Epithelial cell of prostate (primary cell): ENCODE measurements at places on chromosomes 2 and 18.

GRCh38 chr18:9760641-9761040 is 52.5 kb downstream of the RAB31 start:
- DNase-seq = no peak

- no peak for DNase-seq
These were observed 68.4 kb downstream of the NAB1 start for GRCh38 chr2:190717306-190717705.

- DNase-seq = no peak
These were observed 229.9 kb upstream of the DTNA start for GRCh38 chr18:34480162-34480700.

DNA sequence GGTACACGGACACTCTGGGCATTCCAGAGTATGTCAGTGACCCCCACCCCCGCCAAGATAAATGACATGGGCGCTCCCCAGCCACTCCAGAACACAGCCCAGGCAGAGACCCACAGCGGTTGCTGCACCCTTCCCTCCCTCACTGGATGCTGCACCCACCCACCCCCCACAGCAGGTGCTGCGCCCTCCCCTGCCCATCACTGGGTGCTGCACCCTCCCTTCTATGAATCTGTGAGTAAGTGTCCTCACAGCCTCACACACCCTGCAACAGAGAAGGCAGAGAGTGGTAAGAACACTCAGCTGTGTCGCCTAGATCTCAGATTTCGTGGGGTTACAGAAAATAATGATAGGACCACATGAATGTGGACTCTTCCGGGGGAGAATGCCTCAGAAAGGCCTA is 23.5 kb downstream of the CHMP1B start:
- no peak for DNase-seq

DNA sequence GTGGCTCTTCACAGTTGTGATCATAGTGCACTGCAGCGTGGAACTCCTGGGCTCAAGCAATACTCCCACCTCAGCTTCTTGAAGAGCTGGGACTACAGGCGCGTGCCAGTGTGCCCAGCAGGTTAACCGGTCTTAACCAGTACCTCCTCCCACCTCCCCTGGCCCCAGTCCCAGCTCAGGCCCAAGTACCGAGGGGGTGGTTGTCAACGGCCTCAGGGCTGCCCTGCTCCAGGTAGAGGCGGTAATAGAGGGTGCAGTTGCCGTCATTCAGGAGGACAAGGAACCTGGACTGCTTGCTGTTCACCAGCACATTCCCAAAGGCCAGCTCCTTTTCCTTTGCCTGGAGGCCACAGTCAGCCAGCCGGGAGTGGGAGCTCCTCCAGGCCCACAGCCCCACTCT is 19.7 kb downstream of the CFAP65 start:
- DNase-seq = no peak

DNA sequence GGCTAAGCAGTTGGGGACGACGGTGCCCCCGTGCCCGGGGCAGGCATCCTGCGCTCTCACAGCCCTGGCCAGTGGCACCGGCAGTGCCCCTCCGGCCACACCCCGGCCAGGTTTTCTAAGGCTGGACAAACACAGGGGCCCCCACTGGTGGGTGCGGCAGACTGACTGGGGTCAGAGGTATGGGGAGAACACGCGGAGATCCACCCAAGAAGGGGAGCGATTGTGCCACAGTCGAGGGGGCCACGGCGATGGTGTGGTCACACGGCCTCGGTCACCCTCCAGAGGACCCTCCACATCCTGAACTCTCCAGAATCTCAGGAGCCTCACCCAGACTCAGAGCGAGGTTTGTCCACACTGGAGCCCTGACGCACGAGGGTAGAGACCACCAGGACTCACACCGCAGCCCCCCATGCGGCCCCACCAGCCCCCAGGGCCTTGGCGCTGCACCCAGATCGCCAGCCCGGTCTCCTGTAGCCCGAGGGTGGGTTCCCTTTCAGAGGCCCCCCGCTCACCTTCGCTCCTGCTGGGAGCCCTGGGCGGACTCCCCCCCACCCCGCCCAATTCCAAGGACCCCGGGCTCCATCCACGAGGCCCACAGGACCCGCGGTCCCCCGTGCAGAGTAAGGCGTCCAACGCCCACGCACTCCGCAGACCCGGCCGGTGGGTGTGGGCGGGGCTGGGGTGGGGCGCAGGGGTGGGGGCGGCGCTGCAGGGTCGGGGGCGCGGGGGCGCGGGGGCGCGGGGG is 15.2 kb downstream of the PDCD1 start:
- DNase-seq = no peak

GRCh38 chr2:239948100-239948881 is 76.9 kb downstream of the NDUFA10 start:
- no peak for DNase-seq

GRCh38 chr2:29278966-29279365 is 163.8 kb downstream of the CLIP4 start:
- DNase-seq = no peak

DNA sequence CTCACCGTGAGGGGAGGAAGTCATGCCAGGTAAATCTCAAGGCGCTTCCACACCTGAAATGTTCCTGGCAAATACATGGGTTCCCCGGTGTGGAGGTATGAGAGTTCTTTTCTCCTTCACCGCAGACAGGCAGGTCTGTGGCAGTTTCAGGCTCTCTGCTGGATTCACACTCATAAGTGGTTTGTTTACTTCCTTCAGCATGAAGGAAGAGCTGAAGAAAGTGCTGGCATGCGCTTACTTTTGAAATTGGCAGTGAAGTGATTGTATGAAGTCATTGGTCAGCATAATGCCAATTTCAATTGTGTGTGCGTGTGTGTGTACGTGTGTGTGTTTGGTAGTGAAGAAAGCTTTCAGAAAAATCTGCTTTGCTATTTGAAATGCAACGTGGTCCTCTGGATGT is 43.4 kb downstream of the RNF144A start:
- DNase-seq = peak; percentile 29

- no peak for DNase-seq
These were observed 33.9 kb downstream of the FN1 start for GRCh38 chr2:215401896-215402379.

GRCh38 chr2:234478121-234478858 is 18.6 kb downstream of the ARL4C start:
- no peak for DNase-seq

- DNase-seq = no peak
These were observed 69.6 kb downstream of the HPCAL1 start for GRCh38 chr2:10372203-10372861.

DNA sequence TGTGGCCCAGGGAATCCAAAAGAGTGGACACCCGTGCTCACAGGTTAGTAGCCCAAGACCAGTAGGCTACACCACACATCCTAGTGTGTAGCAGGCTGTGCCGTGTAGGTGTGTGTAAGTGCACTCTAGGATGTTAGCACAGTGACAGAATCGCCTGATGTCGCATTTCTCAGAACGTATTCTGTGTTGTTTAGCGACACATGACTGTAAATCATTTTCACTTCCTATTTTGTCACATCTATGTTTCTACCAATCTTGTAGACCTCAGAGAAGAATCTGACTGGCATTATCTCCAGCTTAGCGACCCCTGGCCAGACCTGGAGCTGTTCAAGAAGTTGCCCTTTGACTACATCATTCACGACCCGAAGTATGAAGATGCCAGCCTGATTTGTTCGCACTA is 45.1 kb downstream of the NTSR2 start:
- no peak for DNase-seq

- DNase-seq = no peak
These were observed 18.9 kb upstream of the ASAP2 start for GRCh38 chr2:9187620-9188214.

GRCh38 chr2:156405586-156405985 is 30.6 kb upstream of the GPD2 start:
- DNase-seq = no peak

DNA sequence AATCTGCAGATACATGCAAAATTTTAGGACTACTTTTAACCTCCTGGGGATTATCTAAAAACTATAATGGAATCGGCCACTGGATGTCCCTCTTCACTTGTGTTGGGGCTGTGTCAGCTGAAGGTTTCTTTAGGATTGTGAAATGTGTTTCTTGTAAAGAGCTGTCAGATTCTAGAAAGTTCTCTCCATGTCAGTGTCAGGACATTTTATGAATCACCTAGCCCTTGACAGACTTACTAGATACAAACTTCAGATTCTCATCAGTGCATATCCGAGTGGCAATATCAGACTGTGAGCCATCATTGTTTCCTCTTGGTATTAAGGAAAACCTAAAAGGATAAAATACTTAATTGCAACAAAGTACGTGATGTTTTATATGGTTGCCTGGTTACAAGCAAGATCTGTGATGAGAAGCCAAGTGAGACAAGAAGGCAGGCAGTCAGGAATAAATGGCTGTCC is 107.3 kb downstream of the CPS1 start:
- no peak for DNase-seq

GRCh38 chr18:49041435-49042245 is 90.9 kb upstream of the SMAD7 start:
- no peak for DNase-seq

DNA sequence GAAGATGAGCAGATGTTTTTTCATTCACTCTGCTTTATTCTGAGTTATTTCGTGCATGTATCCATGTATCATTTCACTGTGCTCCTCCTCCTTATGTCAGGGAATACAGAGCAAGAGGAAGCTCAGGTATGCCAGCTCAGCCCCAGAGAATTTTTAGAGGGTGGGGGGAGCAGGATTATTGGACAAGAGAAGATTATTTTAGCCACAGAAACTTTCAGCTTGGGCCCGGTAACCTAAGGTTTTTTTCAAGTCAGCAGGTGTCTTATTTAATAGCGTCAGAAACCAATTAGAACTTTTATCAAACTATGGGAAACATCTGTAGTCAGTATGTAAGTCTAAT is 232.9 kb upstream of the SIX3 start:
- DNase-seq = no peak

- DNase-seq = no peak
These were observed 512 bp downstream of the FAP start for GRCh38 chr2:162242586-162243280.

DNA sequence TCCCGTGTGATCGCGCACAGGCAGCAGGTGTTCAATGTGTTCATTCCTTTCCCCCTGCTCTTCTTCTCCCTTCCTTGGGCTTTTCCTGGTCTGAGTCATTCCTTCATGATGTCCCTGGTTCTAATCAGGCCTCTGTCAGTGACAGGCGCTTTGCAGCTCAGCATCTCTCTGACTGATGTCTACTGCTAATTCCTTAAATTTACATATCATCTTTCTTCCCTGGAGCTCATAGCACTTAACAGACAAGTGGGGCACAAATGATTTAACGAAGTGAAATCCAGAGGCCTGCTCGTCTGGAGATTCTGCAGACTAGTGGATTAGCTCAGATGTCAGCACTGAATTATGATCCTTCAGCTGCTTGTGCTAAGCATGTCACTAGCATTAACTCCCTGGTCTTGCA is 77.9 kb downstream of the NRP2 start:
- DNase-seq = no peak

DNA sequence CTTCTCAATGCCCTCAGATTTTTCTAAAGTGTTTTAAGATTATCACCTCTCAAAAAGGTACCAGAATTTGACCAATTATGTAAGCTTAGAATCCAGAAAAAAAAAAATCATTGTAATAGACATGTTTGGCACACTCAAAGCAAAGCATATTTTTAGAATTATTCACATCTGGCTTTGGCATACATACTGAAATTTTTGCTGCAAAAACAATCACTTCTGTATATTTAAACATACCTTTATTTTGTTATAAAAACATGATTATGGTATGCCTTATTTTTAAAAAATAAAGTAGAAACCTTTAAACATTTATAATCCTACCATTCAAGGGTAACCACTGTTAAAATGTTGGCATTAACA is 143.3 kb downstream of the ESCO1 start:
- no peak for DNase-seq

- DNase-seq = no peak
These were observed 147.3 kb upstream of the NRP2 start for GRCh38 chr2:205535001-205535400.

DNA sequence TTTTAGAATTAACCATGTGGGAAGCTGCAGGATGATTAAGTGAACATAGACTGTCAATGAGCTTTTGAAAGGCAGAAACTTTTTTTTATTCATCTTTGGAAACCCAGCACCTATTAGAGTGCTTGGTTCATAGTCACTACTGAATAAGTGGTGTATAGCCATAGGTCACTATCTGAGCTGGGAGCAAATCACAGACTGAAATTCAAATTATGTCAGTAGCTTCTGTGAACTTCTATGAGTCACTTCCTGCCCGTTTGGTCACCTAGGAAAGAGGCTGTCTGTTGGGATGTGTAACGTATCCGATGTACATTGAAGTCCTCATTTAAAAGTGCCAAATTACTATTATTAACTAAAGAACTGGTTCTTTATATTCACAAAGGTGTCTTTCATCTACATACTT is 20.5 kb upstream of the SLC40A1 start:
- DNase-seq = no peak

GRCh38 chr2:177348733-177349693 is 43.6 kb upstream of the AGPS start:
- DNase-seq = no peak

- no peak for DNase-seq
These were observed 105.9 kb downstream of the SRBD1 start for GRCh38 chr2:45505138-45505537.

DNA sequence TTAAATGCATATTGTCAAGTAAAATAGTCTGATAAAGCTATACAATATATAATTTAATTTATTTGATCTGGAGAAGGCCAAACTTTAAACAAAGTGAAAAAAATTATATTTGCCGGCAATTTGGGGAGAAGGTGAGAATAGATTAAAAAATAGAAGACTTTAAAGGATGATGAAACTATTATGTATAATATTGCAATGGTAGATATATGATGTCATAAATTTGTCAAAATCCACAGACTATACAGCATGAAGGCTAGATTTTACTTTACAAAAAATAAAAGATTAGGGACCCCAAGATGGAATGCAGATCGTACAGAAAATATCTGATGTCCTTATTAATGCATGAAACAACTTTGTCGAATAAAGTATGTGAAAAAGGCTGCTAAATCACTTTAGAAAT is 67.3 kb upstream of the MAL start:
- no peak for DNase-seq

- no peak for DNase-seq
These were observed 669.4 kb downstream of the IRS1 start for GRCh38 chr2:226130192-226130591.

GRCh38 chr2:85644909-85645308 is 23.1 kb downstream of the SFTPB start:
- DNase-seq = no peak

DNA sequence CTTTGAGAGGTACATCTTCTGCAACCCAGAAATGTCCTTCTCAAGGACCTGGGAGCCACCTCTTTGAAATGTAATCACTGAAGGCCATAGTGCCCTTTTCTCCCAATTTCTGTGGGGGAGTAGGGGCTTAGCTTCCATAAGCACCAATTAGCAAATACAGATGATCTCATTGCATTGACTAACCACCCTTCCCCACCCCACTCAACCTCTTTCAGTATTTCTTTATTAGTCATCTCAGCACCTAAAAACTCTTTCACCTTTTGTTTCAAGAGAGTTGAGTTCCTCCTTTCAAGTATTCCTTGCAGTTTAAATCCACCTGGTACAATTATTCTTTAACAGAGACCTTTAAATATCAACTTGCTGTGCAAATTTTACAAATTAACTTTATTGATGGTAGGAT is 1011.8 kb upstream of the CDH2 start:
- DNase-seq = no peak
